Renal pelvis (tissue), 12 donors: ENCODE measurements at places on chromosomes 12 and 14. TPM values are rescaled to one million over a fixed set of nuclear protein-coding genes. Genes with fewer than 3 reads are reported as not detected.

The KIF5A gene
- 0.68 TPM for polyA plus RNA-seq

The CD4 gene
- 32.1 TPM for polyA plus RNA-seq

The LTB4R2 gene
- 5.3 TPM for polyA plus RNA-seq

The IL26 gene
- not detected for polyA plus RNA-seq

The CDKN3 gene
- 22.4 TPM for polyA plus RNA-seq

The MMP14 gene
- 161 TPM for polyA plus RNA-seq

The ADIPOR2 gene
- 46.3 TPM for polyA plus RNA-seq

The HOXC12 gene
- polyA plus RNA-seq, result not detected

The TSPAN9 gene
- 83.3 TPM for polyA plus RNA-seq

The KRT6B gene
- not detected for polyA plus RNA-seq

The PLCZ1 gene
- polyA plus RNA-seq, result 0.44 TPM

The KRT3 gene
- not detected for polyA plus RNA-seq

The PPP1R1A gene
- polyA plus RNA-seq, result 61.5 TPM
